Umbilical cord (tissue), 2 donors: ENCODE measurements at places on chromosomes 5 and 9. TPM values are rescaled to one million over a fixed set of nuclear protein-coding genes. Genes with fewer than 3 reads are reported as not detected.
A peak's percentile ranks its signal among the peaks of the same experiment; 100 is the strongest.

DNA sequence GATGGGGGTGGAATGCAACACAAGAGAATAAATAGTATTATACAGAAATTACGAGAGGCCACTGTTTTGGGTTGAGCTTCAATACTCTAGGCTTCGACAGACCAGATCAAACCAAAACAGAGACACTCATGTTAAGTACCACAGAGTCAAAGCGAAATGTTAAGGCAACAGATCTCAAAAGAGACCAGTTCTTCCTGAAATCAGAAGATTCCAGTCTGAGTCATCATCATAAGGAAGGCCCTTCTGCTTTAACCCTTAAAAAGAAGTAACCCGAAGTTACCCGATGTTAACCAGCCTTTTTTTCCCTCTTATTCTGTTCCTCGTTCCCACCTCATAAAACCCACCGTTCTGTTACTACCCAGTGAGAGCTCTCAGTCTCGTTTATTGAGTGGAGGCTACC is 75.9 kb downstream of the SFXN1 start:
- DNase-seq = no peak

- peak; percentile 44 for DNase-seq
These were observed 3.0 kb downstream of the DAPK1 start for GRCh38 chr9:87500491-87501270.

DNA sequence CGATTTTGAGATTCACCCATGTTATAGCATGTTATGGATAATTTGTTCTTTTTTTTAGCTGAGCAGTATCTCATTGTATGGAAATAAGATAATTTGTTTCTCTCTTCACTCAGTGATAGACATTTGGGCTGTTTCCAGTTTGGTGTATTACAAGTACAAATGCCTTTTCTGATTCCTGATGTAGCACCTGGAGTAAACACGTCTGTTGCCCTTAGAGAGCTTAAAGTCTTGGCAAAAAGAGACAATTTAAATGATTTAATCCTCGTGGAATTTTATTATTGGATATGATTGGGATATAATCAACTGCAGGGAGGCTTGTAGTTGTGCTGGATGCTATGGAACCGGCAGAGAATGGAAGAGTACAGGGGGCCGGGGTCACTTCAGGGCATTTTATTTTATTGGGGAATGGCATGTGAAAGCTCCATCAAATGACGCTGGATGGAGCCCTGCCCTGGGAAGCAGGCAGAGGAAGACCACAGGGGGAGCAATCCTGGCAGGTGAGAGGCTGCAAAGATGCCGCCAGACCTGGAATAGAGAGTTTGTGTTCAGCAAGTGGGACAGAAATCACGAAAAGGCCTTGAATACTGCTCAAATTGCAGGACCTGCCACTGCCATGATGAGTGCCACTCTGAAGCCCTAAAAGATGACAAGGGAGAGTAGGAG is 31.0 kb upstream of the TGFBI start:
- DNase-seq = no peak

GRCh38 chr5:157487358-157487757 is 27.3 kb downstream of the NIPAL4 start:
- no peak for DNase-seq

- DNase-seq = no peak
These were observed 62.6 kb upstream of the SLC25A51 start for GRCh38 chr9:37966412-37967013.

GRCh38 chr9:103533318-103533717 is 538.2 kb downstream of the CYLC2 start:
- DNase-seq = no peak

GRCh38 chr9:114278881-114279570 is 43.9 kb upstream of the ORM1 start:
- DNase-seq = peak; percentile 72

GRCh38 chr5:109246841-109247592 is 162.8 kb downstream of the PJA2 start:
- no peak for DNase-seq

DNA sequence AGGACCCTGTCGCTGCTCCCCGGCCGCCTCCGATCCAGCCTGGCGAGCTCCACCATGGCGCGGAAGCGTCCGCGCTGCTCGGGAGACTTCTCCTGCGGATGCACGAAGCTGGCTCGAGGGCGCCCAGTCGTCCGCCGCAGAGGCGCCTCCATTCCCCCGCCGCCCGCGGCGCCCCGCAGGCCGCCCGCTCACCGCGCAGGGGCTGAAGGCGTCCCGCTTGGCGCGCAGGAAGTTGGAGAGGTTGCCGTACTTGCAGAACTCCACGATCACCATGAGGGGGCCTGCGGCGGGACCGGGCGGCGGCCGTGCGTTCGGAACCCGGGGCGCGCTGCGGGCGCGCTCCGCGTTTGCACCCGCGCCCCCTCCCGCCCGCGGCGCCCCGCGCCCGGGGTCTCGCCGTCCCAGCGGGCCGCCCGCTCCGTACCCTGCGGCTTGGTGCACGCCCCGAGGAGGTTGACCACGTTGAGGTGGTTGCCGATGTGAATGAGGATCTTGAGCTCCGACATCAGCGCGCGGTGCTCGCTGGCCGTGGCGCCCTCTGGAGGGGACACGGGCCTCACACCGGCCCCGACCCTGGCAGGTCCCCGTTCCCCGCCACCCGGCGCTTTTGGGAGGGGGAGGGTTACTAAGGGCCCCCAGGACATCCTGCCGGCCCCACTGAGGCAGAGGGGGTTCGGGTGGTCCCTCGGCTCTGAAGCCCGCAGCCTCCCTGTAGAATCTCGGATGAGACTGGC is 27.7 kb upstream of the SCGB3A1 start:
- DNase-seq = peak; percentile 20

The NPR3 gene
- 15.6 TPM for total RNA-seq

The LCN1 gene
- not detected for total RNA-seq

The CDH9 gene
- total RNA-seq = 6.5 TPM

The TAF1L gene
- 4.3 TPM for total RNA-seq

The TPPP gene
- total RNA-seq = 1.9 TPM
